HT1080 (cell line): ENCODE measurements at places on chromosomes 7 and 10. TPM values are rescaled to one million over a fixed set of nuclear protein-coding genes. Genes with fewer than 3 reads are reported as not detected.
A peak's percentile ranks its signal among the peaks of the same experiment; 100 is the strongest.

GRCh38 chr7:140004672-140005071, 58.1 kb downstream of the PARP12 start:
- no peak for DNase-seq

GRCh38 chr7:20359341-20359963, 28.8 kb downstream of the ITGB8 start:
- DNase-seq = no peak

- DNase-seq = peak; percentile 70
These were observed 933 bp downstream of the MDFIC start for GRCh38 chr7:114922652-114923402.

DNA sequence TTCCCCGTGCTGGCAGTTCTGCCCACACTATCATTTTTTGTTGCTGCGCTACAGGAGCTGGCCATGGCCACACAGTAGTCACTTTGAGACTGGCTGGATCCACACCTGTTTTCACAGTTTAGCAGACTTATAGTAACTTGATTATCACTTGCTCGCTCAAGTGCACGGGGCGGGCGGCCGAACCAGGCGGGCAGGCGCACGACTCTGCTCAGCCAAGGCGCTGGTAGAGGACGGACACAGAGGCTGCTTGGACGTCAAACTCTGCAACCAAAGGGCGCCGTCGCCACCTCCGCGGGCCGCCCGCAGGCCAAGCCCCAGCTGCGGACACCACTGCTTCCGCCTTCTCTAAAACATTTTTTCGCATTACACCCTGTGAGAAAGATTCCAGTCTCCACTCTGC, 38.4 kb upstream of the PHYHIPL start:
- no peak for DNase-seq

DNA sequence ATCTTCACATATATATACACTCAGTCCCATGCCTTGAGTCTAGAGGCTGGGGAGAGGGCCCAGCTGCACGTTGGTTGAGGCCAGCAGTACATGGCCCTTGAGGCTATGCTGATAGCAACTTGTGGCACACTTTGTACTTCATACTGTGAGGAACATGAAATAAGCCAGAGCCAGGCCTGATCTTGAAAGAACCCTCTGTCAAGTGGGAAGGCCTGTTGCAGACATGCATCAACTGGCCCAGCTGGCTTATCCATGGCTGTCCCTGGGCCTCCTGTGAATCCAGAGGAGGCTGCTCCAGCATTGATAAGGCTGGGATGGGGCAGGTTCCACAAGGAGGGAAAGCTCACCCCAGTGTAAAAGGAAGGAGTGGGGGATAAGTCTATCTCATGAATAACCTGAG, 140.4 kb downstream of the NRF1 start:
- no peak for DNase-seq

DNA sequence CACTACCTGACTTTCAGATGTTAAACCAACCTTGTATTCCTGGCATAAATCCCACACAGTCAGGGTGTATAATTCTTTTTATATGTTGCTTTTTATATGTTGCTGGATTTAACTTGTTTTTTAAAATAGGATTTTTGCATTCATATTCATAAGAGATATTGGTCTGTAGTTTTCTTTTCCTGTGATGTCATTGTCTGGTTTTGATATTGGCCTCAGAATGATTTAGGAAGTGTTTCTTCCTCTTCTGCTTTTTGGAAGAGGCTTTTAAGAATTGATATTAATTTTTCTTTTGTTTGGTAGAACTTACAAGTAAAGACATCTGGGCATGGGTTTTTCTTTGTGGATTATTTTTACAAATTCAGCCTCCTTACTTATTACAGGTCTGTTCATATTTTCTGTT, 93.1 kb downstream of the CARD11 start:
- no peak for DNase-seq

- peak; percentile 20 for DNase-seq
These were observed 1062.9 kb upstream of the GHITM start for GRCh38 chr10:83076443-83076842.

DNA sequence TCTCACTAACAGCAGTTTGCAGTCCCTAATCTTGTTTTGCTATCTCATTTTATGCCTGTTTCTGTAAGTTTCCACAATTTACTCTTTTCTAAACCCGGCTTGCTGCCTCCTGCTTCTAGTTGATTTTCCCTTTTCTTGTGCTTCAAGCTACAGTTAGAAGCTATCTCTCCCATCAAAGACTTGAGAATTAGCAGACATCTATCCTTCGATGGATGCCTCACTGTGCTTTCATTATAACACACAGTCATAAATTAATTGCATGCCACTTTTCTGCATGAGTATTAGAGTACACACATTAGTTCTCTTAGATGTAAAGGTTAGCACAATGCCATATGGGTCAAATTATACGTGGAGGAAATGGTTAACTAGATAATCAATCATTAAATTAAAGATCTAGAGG, 48.7 kb downstream of the SEMA3A start:
- DNase-seq = no peak

DNA sequence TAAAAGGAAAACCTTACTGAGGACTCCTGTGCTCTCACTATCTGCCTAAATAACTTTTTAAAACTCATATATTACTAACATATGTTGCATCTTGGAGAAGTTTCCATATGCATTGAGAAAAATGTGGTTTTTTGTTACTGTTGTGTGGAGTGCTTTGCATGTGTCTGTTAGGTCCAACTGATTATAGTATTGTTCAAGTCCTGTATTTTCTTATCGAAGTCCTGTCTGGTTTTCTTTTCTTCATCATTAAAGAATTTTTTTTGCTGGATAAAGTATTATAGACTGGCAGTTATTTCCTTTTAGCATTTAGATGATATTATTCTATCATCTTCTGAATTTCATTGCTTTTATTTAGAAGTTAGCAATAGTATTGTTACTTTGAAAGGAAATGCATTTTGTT, 59.5 kb upstream of the ACSM6 start:
- DNase-seq = no peak

- DNase-seq = no peak
These were observed 185.4 kb downstream of the SEC23IP start for GRCh38 chr10:120077707-120078492.

GRCh38 chr10:96285331-96285752, 14.0 kb upstream of the BLNK start:
- no peak for DNase-seq

DNA sequence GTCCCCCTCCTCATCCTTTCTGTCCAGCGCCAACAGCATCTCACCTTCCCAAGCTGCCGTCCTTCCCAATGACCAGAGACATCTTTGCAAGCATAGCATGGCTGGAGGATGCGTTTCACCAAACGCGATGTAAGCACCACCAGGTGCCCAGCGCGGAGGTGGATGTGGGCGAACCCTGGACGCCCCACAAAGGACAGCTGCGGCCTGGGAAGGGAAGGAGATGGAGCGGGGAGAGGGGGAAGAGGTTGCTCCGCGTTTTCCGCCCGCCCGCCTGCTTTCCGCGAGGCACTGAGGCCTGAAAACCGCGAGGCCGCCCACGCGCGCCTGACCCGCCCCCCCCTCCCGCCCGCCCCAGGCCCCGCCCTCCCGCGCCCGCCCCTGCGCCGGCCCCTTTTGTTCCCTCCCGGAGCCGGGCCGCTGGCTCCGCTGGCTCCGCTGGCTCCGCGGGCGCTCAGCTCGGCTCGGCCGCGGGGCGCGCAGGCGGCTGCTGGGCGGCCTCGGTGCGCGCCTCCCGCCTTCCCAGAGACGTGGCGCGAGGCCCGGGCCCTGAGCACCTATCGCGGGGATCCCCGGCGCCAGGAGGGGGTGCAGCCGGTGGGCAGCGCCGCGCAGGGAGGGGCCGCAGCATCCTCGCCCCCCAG, at the start of gene CLIP2:
Gene CLIP2, plus strand, starts transcription at position 390 of the 641 bp plus-strand sequence. CDS start 28,140 bp downstream, outside the sequence.
- DNase-seq = peak; percentile 71

- peak; percentile 69 for DNase-seq
These were observed 3.1 kb downstream of the PALS2 start for GRCh38 chr7:24576171-24577025.

DNA sequence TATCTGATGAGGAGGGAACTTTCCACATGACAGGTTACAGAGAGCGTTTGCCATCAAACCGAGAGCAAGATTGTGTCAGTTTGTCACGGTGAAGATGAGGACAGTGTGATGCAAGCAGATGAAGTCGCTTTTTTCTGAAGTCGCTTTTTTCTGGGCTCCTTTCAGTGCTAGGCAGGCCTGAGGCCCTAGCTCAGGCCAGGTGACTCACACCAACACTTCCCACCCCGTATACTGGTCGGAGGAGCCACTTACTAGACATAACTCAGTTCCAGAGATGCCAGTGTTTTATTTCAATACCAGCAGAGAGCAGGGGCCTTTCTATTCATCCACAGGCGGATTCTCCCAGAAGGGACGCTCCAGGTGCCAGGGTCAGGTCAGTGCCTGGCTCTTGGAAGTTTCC, 58.9 kb downstream of the SFMBT2 start:
- DNase-seq = no peak

The HOXA7 gene
- not detected in 2 replicates for total RNA-seq

The GDF10 gene
- total RNA-seq = not detected in 2 replicates

The ADO gene
- total RNA-seq = 33.2 and 38.4 TPM in 2 replicates

The COBL gene
- total RNA-seq = 1.2 TPM in 2 replicates

The PDE6C gene
- total RNA-seq = not detected in 2 replicates

The CREB3L2 gene
- 12.2 and 18.8 TPM in 2 replicates for total RNA-seq

The LIPF gene
- total RNA-seq = not detected in 2 replicates

The PTF1A gene
- total RNA-seq = not detected in 2 replicates

The HKDC1 gene
- total RNA-seq = 0.30 and 1.7 TPM in 2 replicates

The PLEKHS1 gene
- total RNA-seq = not detected in 2 replicates
